ENCODE measurements at places on chromosomes 13 and 19. TPM values are rescaled to one million over a fixed set of nuclear protein-coding genes. Genes with fewer than 3 reads are reported as not detected.
A peak's percentile ranks its signal among the peaks of the same experiment; 100 is the strongest.

GRCh38 chr13:112855859-112856258, 113.2 kb upstream of the MCF2L start:
- DNase-seq: no peak

DNA sequence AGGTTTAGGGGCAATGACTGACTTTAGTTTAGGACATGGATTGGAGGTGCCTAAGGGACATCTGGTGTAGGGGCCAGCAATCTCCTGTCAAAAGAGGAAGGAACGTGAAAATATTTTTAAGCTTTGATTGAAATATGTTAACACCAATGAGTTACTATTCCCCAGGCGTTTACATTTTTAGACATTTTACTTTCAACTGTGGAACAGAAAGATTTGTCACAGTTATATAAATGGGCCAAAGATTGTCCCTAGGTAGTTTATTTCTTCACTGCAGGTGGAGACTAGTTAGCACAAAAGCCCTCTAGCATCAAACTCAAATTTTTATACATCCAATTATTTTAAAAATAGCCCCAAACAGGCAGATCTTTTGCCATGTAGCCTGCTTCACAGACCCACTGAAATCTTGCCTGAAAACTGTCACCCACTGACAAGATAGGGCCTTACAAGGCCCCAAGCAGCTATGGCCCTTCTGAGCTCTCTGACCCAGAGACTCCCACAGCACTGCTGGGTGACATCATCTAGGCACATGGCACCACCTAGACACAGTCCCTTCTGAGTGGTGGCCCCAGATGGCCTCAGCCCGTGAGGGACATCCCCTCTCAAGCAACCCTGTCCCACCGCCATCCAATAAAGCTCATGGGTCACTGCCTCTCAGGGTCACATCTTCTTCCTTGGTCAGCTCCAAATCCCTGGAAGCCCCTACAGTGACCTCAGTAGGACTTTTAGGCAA, 64.8 kb upstream of the DOCK9 start:
- no peak for DNase-seq

DNA sequence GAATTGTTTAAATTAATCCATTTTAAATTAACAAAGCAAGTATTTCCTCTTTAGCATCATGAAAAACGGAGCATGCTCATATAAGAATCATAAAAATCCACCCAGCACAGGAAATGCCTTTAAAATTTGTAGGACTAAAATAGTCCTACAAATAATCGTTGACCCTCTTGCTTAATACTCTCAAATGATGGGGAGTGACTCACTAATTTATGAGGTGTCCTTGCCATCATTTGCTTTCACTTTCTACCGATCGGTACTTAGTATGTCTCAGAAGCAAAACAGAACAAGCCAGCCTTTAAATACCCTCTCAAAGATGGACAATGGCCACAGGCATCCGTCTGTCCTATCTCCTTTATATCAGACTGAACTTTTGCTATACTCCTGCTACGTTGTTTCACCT, 97.2 kb downstream of the SUCLA2 start:
- DNase-seq: no peak

- no peak for DNase-seq
Observed at GRCh38 chr19:41617941-41618730, 8.7 kb downstream of the CEACAM4 start.

Gene C19orf67
- total RNA-seq: not detected

Gene GPC6
- total RNA-seq: not detected

DNA sequence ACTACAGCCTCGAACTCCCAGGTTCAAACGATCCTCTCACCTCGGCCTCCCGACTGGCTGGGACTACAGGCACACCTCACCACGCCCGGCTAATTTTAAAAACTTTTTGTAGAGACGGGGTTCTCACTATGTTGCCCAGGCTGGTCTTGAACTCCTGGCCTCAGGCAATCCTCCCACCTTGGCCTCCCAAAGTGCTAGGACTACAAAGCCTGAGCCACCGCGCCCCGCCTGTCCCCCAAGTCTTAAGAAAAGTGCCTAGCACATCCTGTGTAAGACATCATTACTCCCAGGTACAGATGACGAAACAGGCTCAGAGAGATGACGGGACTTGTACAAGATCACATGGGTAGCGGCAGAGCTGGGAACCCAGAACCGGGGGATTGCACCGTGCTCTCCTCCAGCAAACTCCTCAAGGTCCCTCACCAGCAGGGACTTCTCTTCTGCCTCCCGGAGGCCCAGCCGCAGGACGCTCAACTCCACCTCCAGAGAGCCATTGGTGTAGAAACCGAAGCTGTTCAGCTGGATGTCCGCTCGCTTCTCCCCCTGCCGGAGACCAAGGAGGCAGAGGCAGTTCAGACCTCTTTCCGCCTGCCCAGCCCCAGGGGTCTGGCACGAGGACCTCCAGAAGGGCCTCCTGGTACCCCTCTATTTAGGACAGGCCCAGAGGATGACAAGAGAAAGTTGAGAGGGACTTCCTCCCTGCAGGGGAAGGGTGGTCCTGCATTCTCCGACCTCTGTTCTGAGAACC, 1.0 kb downstream of the GPR108 start:
- peak; percentile 71 for DNase-seq

DNA sequence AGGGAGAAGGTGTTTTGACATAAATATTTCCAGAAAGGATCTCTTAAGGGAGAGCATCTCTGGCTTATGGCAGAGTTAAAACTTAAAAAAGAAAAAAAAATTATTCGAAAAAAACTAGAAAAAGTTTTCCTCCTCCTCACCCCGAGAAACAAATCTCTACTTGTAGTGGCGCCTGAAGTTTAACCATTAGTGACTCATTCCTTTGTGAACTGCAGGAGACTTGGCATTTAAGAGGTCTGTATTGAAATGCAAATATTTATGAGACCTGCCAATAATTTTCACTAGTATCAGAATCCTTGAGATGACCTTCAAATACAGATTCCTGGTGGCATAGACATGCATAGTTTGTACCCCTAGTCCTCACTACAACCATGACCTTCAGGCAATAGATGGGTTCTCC, 64.9 kb upstream of the MED4 start:
- DNase-seq: no peak

DNA sequence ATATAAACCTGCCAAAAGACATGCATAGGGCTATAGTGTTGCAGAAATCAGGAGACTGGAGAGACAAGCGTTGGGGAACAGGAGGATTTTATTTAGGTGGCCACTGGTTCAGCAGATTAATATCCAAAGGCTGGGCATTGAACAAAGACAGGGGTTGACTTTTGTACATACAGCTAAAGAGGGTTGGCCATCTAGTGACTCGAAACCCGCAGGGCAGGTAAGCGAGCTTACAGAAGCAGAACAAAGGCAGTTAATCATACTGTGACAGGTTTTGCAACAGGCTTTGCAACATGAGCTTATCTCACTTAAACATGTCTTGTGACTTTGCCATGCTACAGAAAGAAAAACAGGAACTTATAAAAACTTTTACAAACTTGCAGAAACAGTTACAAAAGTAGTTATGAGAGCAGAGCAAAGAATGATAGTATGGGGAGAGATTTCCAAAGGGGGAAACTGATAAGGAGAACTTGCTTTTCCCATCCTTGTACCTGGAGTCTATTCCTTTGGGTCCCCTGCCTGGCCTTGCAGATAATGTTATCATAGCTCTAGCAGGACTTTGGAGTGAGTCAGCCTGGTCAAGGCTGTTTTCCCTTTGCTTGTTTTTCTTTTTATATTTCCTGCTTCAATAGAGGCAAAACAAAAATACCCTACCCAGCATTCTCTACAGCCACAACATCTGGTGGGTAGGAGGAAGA, 234.2 kb downstream of the PCDH17 start:
- no peak for DNase-seq

- DNase-seq: no peak
Observed at GRCh38 chr13:24678151-24678550, 2.1 kb upstream of the ATP12A start.

DNA sequence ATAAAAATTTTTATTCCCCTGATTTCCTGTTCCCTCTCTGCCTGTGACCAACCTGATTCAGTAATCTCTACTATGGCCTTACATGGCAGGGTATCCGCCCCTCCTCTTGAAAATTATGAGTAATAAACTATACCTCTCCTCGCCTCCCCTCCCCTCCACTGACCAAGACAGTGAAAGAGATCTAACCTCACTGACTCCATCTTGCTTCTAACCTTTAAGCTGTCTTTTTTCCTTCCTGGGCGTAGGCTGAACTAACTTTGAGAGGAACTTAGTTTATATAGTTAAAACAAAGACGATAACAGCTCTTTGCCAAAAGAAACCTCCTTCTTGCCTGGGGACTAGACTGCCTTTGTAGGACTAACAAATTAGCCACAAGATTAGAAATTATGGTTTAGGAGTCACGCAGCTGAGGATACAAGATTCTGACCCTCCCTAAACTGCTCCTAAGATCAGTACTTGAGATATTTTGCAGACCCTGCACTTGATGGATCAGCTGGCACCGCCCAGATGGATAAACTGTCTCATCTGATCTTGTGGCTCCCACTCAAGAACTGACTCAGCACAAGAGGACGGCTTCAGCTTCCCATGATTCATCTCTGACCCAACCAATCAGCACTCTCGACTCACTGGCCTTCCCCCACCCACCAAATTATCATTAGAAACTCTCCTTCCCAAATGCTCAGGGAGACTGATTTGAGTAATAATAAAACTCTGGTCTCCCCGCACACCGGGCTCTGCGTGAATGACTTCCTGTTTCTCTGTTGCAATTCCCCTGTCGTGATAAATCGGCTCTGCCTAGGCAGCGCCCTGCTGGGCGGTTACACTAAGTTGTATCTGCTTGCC, 187.1 kb downstream of the TDRD3 start:
- DNase-seq: no peak

Gene ZNF426
- 24.4 TPM for total RNA-seq
